ENCODE measurements at places on chromosomes 1 and 21. TPM values are rescaled to one million over a fixed set of nuclear protein-coding genes. Genes with fewer than 3 reads are reported as not detected.

DNA sequence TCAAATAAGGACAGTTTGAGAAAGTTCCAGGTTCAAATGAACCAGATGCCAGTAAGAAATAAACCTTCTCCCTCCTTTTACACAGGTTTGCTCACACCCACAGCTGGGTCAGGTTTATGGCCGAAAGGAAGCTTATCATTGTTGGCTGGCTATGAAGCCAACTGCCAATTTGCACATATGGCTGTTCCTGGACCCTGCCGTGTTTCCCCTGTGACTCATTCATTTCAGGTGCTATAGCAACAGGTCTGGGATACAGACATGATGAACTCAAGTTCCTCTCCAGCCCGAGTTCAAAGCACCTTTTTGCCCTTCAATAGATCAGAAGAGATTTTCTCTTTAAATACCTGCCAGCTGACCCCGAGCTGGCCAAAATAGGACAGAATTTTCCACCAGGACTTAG lies 134.4 kb upstream of the SMYD2 start:
- DNase-seq: peak; percentile 54

- no peak for DNase-seq
Observed at GRCh38 chr1:97791251-97791650, 129.6 kb downstream of the DPYD start.

GRCh38 chr1:100931716-100932115 lies 35.8 kb downstream of the SLC30A7 start:
- no peak for DNase-seq

GRCh38 chr1:153608089-153608682 lies 4.8 kb downstream of the S100A16 start:
- no peak for DNase-seq

The MT1HL1 gene
- polyA plus RNA-seq: not detected

The CR1L gene
- 0.45 TPM for polyA plus RNA-seq

The VHLL gene
- not detected for polyA plus RNA-seq

- DNase-seq: no peak
Observed at GRCh38 chr21:46128106-46128932, 27.1 kb downstream of the FTCD start.

DNA sequence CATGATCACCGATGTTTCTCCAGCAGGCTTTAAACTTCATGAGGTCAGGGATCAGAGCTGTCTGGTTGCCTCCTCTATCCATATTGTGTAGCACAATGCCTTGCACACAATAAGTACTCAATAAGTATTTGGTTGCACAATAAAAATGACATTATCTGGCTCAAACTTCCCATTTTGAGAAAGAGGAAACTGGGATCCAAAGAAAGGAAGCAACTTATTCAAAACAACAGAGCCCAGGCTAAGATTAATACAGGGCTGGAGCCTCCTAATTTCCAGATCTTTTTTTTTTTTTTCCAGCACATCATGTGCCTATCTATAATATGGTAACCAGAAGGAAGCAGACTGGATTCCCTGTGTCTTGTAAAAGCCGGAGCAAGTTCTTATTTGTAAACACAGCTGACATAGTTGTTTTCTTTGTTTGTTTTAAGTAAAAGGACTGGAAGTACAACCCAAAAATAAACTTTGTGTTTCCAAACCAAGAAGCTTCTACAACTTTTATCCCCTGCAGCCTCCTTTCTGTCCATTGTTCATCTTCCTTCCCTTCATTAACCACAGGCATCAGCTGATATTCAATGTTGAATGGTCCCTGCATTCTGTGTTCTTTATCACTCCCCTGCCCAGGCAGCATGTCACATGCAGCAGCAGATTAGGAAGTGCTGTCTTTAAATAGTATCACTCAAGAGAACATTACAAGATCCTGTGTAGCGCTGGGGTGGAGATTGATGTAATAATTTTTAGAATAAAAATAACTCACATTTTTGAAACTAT lies 71.2 kb upstream of the HOOK1 start:
- DNase-seq: no peak

DNA sequence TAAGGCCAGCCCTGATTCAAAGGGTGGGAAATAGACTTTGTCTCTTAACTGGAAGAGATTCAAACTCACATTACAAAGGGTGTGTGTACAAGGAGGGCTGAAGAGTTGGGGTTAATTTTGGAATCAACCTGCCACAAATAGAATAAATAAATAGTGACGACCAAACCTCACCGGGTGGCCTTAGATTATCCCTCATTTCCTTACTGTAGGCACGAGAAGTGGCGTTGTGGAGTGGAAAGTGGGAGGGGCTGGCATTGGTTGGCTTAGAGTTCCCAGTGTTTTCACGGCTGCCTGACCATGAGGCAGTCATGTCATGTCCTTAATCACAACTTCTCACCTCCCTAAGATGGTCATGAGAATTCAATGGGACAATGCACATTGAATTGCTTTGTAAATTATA lies 21.3 kb upstream of the RUNX1 start:
- no peak for DNase-seq

DNA sequence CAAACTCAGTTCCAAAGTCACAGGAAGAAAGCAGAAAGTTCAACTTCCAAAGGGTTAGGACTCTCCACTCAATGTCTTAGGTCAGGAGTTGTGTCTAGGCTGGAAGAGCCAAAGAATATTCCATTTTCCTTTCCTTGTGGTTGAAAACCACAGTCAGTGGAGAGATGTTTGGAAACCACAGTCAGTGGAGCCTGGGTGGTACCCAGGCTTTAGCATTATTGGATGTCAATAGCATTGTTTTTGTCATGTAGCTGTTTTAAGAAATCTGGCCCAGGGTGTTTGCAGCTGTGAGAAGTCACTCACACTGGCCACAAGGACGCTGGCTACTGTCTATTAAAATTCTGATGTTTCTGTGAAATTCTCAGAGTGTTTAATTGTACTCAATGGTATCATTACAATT lies 11.7 kb downstream of the ATF3 start:
- no peak for DNase-seq

GRCh38 chr1:5885471-5886139 lies 106.6 kb downstream of the NPHP4 start:
- DNase-seq: no peak

The LCE1C gene
- polyA plus RNA-seq: not detected

The EPHB2 gene
- polyA plus RNA-seq: 37.6 TPM

GRCh38 chr1:183685112-183685713 lies 32.1 kb upstream of the APOBEC4 start:
- DNase-seq: peak; percentile 29

GRCh38 chr1:66397192-66397591 lies 136.8 kb upstream of the SGIP1 start:
- DNase-seq: no peak

- no peak for DNase-seq
Observed at GRCh38 chr1:46820076-46820475, 21.2 kb downstream of the CYP4B1 start.

The CYP2J2 gene
- polyA plus RNA-seq: 21.3 TPM

GRCh38 chr1:204227351-204227750 lies 13.6 kb upstream of the GOLT1A start:
- no peak for DNase-seq

DNA sequence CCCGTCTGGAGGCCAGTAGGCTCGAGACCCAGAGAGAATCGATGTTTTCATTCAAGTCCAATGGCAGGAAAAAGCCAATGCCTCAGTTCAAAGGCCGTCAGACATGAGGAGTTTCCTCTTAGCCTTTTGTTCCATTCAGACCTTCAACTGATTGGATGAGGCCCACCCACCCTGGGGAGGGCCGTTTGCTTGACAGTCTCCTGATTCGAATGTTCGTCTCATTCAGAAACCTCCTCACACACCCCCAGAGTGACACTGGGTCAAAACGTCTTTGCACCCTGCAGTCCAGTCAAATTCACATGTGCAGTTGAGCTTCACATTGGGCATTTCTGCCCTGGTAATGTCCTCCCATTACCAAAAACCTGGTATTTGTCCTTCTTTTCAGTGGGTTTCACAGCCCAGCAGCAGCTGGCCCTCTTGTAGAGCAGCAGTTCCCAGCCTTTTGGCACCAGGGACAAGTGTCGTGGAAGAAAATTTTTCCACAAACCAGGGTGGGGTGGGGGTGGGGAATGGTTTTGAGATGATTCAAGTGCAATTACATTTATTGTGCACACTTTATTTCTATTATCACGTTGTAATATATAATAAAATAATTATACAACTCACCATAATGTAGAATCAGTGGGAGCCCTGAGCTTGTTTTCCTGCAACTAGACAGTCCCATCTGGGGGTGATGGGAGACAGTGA lies 40.1 kb downstream of the RSPH1 start:
- no peak for DNase-seq

GRCh38 chr21:37623183-37623582 lies 256.6 kb downstream of the DYRK1A start:
- no peak for DNase-seq

GRCh38 chr1:30477588-30477987 lies 245.8 kb downstream of the MATN1 start:
- DNase-seq: no peak

GRCh38 chr1:178101654-178102053 lies 7.8 kb downstream of the RASAL2 start:
- DNase-seq: peak; percentile 9

- no peak for DNase-seq
Observed at GRCh38 chr1:55868026-55868425, 652.9 kb upstream of the USP24 start.

The GCSAML gene
- 0.07 TPM for polyA plus RNA-seq

The EEIG2 gene
- 23.8 TPM for polyA plus RNA-seq

The ESPN gene
- 256 TPM for polyA plus RNA-seq

- DNase-seq: no peak
Observed at GRCh38 chr1:72006092-72006491, 276.2 kb downstream of the NEGR1 start.

- DNase-seq: no peak
Observed at GRCh38 chr1:227952374-227953021, 4.8 kb upstream of the WNT9A start.

DNA sequence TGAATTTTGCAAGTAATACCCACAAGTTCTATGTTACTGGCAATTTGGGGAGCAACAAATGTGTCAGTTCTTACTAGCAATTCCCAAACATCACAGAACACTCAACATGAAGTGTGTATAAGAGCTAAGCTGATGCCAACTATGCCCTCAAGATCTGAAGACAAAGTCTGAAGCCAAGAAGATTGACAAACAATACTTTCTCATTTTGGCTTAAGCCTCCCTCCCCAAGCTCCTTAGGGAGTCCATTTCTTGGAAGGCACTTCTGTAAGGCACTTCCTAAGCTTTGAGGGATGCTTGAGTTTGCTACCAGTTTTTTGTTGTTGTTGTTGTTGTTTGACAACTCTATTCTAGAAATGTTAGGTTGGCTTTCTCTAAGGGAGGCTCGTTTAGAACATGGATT lies 154.4 kb upstream of the ZNF644 start:
- no peak for DNase-seq

DNA sequence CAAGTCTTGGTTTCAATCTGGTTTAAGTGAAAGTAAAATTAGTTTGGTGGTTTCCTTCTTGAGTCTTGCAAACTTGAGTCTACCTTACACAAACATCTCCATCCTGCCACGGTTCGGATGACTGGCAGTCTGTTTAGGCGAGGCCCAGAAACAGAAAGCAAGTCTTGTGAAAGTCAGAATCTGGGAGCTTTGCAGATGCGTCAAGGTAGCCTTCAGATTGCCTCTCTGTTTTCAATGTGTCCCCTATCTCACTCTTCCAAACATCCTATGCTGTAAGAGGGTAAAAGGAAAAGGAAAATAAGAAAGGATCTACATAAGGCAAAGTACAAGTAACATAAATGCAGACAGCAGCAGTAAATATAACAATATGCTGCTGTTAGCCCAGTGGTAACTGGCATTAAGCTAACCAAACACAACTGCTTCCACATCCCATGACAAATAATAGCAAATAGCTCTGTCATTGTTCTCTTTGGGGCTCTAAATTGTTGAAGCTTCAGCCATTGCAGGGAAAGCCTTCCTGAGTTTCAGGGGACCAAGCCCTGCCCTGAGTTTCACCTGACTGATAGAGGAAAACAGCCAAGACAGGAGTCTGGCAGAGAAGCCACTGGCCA lies 26.2 kb upstream of the C1orf105 start:
- DNase-seq: peak; percentile 82

The C1orf94 gene
- not detected for polyA plus RNA-seq

GRCh38 chr1:205787287-205787916 lies 12.1 kb upstream of the RAB29 start:
- no peak for DNase-seq

DNA sequence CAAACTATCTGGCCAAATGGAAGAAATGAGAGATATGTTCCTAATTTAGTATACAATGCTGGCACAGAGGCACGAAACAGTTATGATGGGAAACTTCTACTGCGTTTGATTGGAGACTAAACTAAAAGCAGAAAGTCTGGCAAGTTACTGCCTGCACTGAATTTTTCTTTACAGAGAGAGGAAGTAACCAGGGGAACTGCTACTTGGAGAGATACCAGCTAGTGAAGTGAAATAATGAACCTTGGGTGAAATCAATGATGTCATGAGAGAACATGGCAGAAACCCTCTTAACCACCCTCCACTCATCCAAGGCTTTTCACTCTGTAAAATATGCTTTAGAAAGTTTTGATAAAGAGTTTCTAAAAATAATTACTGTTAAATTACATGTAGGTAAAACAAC lies 29.3 kb downstream of the NIBAN1 start:
- DNase-seq: no peak

DNA sequence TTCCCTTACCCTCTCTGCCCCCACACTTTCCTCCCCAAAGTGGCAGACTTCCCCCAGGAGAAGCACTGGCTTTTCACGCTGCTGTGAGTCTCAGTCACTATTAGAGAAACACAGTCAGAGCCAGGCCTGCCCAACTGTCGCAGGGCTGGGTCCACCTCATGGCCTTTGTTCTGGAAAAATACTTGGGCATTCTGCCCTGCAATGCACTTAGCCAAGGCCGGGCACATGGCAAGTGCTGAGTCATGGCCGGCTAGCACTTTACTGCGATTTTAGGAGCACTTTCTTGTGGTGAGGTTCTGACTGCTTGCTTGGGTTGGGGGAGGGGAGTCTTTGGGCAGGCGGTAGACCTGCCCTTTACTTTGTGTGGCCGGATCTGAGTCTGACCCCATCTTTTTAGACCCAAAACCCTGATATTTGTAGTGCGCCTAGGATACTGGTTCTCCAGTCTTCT lies 7.7 kb downstream of the EPHX1 start:
- DNase-seq: no peak

The TMEM183A gene
- polyA plus RNA-seq: 58.8 TPM

DNA sequence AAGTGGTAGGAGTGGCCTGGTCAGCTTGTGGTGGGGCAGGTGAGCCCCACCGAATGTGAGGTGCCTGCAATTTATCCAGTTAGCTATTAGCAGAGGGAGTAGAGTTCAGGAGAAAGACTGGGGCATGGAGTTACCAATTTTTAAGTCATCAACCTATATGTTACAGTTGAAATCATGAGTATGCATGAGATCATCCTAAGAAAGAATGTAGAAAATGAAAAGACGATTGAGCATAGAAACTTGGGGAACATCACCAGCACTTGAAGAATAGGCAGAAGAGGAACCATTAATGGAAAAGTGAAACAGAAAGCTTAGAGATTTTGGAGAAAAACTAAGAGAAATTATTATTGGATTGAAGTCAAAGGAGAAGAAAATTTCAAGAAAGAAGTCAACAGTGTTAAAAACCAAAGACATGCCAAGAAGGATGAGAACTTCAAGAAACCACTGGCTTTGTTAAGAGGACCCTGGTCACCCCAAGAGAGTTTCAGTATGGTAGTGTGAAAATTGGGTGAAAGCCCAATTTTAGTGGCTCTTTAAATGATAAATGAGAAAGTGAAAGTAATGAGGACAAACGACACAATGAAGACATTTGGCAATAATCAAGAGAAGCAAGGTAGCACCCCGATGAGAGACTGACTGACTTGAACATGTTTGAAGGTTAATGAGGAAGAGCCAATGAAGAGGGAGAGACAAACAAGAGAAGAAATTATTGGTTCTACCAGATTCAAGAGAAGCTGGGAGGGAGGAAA lies 36.7 kb downstream of the DNASE2B start:
- DNase-seq: no peak

- DNase-seq: no peak
Observed at GRCh38 chr1:212567638-212568037, 40.9 kb upstream of the ATF3 start.

The FCRL4 gene
- polyA plus RNA-seq: 0.07 TPM

Data from large intestine (tissue), 12 donors.